ENCODE measurements at places on chromosomes 7 and 10.

DNA sequence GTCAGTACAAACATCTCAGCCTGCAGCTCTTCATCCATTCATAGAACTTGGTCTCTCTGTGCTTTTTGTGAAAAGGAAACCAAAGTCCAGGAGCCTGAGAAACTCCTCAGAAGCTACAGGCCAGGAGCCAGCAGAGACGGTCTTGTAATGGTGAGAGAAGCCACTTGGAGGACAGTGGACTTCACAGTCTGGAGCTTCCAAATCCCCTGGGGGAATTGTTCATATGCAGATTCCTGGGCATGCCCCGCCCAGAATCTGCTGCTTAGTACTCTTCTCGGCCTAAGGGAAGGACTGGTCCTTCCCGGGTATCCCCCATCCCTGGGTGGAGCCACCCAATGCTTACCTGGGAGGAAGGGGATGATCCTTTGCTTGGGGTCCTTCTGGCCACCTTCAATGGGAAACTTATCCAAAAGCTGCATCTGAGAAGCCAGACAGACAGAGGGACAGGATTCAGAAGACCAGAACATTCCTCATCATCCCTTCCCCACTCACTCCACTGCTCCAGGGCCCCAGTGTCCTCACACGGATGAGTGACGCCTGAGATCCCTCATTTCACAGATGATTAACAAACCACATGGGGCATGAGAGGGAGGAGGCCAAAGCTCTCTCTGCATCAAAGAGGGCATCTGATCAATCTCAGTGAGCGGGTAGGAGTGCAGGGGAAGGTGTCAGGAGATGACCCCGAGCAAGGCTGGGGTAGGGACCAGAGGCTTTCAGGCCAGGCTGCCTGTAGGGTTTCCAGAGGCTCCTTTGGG, 88.4 kb downstream of the SH3PXD2A start:
- DNase-seq = no peak

- peak; percentile 25 for DNase-seq
These were observed 6.3 kb downstream of the CALML5 start for GRCh38 chr10:5492929-5493576.

DNA sequence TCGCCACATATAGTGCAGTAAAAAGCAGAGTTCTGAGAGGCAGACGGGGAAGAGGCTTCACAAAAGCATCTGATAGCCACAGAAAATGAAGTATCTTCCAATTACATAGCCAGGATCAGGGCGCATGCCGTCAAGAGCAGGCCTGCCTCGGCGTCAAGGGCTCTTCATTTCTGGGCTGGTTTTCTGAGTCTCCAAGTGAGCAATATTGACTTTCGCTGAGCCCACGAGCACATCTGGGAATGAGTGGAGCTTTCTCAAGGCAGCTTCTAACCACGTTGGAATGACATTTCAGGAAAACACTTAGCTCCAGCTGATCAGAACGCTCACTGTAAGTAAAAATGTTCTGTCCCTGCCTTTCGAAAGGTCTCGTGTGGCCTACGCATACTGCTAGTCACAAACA, 51.9 kb downstream of the CLRN3 start:
- DNase-seq = no peak

GRCh38 chr7:134618756-134619530, 27.7 kb upstream of the BPGM start:
- no peak for DNase-seq

- no peak for DNase-seq
These were observed 1010.2 kb downstream of the DNAJB9 start for GRCh38 chr7:109579901-109580300.

DNA sequence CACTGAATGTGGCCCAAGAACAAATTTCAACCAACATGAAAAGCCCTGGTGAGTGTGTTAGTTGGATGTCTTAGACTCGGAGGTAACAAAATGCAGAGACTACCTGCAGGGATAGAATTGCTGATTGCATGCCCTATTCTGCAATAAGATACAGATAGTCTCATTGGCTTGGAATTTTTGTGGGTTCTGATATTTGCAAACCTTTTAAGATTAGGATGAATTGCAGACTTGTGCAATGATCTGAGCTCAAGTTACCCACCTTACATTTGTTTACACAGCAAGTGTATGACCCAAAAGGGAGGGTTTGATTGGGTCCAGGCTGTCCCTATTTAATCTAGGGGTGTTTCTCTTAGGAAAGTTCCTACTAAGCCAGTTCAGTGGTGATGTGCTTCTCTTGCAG, 45.4 kb downstream of the GPR37 start:
- no peak for DNase-seq

DNA sequence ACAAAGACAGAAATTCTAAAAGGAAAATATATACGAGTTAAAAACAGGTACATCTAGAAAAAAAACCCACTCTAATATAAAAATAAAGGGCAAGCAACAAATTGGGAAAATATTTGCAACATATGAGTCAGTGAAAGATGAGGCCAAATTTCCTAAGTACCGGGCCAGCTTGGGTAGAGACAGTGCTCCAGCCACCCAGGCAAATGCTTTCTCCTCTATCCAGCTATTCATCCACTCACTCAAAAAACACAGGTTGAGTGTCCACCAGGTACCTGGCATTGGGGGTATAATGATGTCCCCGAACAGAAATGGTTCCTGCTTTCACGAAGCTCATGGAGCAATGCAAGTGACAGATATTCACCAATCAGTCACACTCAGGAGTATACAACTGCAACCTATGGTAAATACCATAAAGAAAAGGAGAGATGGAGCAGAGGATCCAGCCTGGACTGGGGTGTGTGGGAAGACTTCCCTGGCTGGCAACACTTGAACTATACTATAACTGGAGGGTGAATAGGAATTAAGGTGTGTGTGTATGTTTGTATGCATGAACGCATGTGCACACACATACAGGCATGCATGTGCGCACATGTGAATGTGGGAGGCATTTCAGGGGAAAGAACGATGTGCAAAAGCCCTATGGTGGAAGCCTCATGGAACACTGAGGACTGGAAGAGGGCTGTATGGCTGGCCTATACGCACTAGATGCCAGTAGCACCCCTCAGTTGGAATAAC, 2.3 kb downstream of the ARHGAP22 start:
- peak; percentile 9 for DNase-seq

GRCh38 chr7:80736371-80737125, 98.1 kb downstream of the CD36 start:
- DNase-seq = no peak

DNA sequence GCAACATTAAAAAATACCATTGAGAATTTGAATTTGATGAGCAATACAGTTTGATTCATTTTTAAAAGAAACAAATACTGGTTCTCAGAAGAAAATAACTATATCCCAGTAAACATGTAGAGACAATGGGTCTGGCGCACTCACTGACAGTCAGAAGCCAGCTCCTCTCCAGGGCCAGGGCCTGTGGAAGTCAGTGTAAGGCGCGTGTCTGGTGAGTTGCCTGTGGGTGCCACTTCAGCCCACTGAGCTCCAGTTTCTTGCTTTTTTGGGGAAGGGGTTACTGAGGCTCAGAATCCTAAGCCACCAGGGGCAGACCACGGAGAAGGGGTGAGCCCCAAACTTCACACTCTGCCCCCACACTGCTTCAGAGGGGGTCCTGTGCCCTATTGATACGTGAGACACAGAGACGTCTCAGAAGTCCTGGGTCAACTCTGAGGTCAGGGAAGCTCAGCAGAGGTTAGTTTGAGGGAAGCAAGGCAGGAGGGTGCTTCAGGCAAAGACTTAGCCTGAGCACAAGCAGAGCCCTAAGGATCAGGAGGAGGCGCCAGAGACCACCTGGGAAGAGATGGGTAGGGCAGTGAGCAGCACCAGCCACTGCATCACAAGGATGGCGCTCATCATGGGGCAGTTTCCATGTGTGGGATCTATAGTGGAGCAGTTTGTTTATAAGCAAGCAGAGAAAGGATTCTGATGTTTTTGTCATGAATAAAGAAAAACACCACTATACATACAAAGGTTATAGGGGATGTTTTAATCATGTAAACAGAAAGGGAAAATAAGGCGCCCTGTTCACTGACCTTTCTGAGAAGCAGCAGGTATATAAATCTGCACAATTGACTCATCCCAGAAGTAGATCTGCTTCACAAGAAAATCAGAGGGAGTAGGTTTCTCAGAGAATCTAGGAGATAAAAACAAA, 95.7 kb downstream of the PKD1L1 start:
- DNase-seq = no peak

- DNase-seq = no peak
These were observed 19.4 kb downstream of the JCAD start for GRCh38 chr10:30039988-30040387.

- DNase-seq = no peak
These were observed 163.0 kb upstream of the TNS3 start for GRCh38 chr7:47744883-47745282.

- peak; percentile 73 for DNase-seq
These were observed 23.0 kb downstream of the MKI67 start for GRCh38 chr10:128103229-128103714.

- DNase-seq = no peak
These were observed 22.4 kb upstream of the SMC3 start for GRCh38 chr10:110544958-110545537.

DNA sequence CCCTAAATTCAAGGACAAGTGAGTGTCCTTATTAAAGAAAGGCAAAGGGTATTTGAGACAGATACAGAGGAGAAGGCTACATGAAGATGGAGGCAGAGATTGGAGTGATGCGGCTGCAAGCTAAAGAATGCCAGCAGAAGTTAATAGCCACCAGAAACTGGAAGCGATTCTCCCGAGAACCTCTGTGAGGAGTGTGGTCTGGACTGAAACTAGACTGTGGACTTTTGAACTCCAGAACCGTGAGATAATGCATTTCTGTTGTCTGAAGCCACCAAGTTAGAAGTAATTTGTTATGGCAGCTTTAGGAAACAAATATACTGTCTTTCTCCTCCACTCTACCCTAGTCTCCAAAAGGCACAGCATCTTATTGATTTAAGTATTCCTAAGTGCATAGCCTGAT, 80.3 kb upstream of the CREB5 start:
- no peak for DNase-seq

GRCh38 chr10:125094806-125095205, 65.6 kb downstream of the CTBP2 start:
- DNase-seq = no peak

DNA sequence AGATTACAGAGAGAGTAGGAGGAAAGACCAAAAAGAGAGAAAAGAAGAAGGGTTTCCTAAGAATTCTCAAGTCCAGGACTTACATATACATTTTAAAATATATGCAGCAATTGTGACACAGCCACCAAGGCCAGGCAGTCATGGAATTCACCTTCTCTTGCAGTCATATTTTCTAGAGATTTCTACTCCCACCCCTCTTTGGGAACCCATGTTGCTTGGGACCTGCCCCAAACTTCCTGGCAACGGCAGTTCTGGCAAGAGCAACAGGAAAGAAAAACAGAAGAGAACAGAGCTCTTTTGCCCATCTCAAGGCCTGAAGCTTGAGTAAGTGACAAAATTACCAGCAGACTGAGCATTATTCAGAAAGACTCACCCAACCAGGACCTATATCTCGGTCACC, 128.3 kb upstream of the ASAH2 start:
- DNase-seq = no peak

GRCh38 chr10:24419066-24419465, 210.1 kb downstream of the KIAA1217 start:
- no peak for DNase-seq

DNA sequence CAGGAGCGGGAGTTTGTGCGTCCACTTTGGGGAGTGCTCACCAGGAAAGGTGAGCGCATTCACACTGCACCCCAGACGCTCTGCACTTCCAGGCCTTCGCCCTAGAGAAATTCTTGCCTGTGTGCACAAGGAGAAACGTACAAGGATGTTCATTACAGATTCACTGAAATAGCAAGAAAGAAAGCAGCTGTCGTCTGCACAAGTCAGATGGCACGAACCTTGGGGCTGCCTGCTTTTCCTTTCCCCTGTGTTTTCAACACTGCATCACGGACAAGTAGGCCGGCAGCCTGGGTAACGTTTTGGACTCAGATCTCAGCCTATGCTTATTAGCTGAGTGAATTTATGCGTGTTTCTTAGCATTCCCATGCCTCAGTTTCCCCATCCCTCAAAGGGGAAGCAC, 546.8 kb upstream of the FOXK1 start:
- peak; percentile 14 for DNase-seq

DNA sequence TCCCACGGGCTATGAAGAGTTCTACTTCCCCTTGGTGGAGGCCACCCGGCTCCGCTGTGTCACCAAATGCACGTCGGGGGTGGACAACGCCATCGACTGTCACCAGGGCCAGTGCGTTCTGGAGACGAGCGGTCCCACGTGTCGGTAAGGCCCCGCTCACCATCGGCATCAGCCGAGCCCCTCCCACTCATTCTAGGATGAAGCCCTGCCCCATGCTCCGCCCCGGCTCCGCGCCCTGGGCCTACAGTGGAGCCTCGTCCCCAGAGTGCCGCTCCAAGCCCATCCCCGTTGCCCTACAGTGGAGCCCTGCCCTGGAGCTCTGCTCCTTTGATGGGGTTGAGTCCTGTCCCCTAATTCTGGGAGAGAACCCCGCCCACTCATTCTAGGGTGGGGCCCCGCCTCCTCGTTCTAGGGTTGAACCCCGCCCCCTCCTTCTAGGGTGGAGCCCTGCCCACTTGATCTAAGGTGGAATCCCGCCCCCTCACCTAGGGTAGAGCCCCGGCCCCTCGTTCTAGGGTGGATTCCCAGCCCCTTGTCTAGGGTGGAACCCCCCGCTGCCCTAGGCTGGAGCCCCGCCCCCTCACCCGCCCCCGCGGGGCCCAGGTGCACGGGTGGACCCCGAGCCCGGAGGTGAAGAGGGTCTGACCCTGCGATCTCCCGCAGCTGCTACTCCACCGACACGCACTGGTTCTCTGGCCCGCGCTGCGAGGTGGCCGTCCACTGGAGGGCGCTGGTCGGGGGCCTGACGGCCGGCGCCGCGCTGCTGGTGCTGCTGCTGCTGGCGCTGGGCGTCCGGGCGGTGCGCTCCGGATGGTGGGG, 3.4 kb upstream of the MUC12 start:
- DNase-seq = peak; percentile 91

GRCh38 chr7:112638675-112639400, 151.4 kb downstream of the TMEM168 start:
- DNase-seq = no peak

GRCh38 chr7:116426428-116427156, 72.9 kb upstream of the CAV2 start:
- DNase-seq = no peak

DNA sequence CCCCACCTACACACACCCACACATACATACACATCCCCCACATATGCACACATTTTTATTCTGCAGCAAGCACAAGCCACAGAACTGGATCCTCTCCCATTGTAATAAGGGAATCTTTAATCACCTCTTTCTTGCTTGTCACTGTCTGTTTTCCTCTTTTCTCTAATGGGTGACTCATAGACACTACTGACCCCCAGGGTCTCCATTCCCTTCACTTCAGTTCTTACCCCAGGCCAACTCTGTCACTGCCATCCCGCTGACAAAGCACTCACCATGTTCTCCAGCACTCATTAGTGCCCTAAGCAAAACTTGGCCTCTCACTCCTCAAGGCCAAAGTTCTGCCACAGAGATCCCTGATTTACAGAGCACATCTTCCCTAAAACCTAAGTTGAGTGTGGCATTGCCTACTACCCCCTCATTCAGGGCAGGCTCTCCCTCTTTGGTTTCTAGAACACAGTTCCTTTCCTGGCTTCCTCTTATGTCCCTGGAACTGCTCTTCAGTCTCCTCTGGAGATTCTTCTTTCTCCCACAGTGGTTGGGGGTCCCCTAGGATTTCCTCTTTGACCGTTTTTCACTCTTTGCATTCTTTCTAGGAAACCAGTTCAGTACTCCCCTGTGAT, 39.6 kb upstream of the INHBA start:
- no peak for DNase-seq
